Esophagus muscularis mucosa (tissue), 4 donors: ENCODE measurements at places on chromosomes 1 and 21.

DNA sequence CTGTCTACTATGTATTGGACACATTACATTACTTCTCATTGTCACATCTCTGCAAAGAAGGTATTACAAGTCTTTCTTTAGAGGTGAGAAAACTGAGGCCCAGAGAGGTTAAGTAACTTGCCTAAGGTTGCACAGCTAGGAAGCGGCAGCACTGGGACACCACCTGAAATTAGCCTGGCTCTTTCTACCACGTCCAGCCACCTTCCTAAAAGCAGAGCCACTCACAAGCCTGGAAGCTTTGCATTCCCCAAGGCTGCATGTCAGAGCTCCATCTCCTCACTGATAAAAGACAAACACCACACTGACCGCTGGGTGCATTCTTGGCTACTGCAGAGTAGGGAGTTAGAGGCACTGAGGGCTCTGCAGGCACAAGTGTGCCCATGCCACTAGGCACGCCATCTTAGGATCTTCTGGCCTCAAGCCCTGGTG, 2.4 kb downstream of the CD247 start:
- DNase-seq = no peak

DNA sequence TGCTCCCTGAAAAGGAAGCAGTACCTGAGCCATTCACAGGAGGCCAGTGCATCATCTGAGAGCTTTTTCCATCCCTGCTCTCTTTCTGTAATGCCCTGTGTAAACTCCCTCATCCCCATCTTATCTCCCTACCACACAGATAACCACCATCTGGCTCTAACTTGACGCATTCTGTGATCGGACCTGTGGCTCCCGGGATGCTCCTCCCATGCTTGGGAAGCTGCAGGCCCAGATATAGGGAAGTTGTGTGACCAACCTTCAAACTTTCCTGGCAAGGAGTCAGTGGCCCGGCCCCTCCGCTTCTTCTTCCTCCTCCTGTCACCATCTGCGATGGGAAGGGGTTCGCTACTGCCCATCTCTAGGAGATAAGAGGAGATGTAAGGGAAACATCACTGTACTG, 21.1 kb downstream of the MKNK1 start:
- DNase-seq = no peak

DNA sequence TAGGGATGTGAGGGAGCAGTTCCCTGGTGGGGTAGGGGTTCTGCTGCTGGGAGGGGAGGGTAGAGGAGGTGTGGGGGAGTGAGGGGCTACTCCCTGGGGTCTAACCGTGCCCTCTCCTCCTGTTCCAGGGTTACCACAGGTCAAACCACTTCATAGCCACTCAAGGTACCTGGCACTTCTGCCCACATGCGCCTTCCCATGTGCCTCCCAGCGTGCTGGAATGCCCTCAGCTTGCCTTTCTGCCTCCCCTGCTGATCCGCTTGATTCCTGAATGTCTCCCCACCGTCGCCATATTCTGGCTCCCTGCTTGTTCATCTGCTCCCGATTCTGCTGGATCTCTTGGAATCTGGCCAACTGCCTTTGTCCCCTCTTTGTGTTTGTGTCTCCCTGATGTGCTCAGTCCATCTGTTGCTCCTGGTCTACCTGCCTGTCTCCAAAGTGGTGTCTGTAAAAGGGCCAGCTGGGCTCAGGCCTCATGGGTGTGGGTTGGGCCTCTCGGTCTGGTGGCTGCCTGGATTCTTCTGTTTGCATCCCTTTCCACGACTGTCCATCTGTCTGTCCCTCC, 74.4 kb downstream of the PTPRU start:
- DNase-seq = no peak

- DNase-seq = no peak
Observed at GRCh38 chr1:81220614-81221071, 580.1 kb upstream of the ADGRL2 start.

GRCh38 chr1:86429122-86429725, 5.3 kb downstream of the CLCA2 start:
- no peak for DNase-seq

DNA sequence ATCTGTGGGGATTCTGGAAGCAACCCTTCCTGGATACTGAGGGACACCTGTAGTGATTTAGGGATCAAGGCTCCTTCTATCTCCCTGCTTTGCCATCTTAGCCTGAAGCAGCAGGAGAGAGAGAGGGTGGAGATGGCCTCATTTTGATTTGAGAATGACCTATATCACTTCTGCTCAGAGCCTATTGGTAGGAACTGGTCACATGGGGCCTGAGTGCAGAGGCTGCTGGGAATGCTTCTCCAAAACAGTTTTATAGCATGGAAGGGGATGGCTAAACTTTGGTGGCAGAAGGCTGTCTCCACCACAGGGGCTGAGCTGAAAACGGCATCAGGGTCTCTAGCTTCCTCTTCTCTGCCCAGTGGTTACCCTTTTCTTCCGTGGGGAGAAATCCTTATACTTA, 105.8 kb downstream of the TBX19 start:
- no peak for DNase-seq

- DNase-seq = no peak
Observed at GRCh38 chr1:8157765-8158164, 131.7 kb upstream of the ERRFI1 start.

- no peak for DNase-seq
Observed at GRCh38 chr1:147129116-147129873, 43.0 kb downstream of the PRKAB2 start.
